ENCODE measurements at places on chromosomes 3 and 15. TPM values are rescaled to one million over a fixed set of nuclear protein-coding genes. Genes with fewer than 3 reads are reported as not detected.

- no peak for DNase-seq
Measured at GRCh38 chr3:50502584-50503423, 630 bp downstream of the CACNA2D2 start.

WDR93 gene
- total RNA-seq: not detected

ADAMTS17 gene
- 2.0 TPM for total RNA-seq

GRCh38 chr15:33392453-33392852, 81.7 kb downstream of the RYR3 start:
- no peak for DNase-seq

DNA sequence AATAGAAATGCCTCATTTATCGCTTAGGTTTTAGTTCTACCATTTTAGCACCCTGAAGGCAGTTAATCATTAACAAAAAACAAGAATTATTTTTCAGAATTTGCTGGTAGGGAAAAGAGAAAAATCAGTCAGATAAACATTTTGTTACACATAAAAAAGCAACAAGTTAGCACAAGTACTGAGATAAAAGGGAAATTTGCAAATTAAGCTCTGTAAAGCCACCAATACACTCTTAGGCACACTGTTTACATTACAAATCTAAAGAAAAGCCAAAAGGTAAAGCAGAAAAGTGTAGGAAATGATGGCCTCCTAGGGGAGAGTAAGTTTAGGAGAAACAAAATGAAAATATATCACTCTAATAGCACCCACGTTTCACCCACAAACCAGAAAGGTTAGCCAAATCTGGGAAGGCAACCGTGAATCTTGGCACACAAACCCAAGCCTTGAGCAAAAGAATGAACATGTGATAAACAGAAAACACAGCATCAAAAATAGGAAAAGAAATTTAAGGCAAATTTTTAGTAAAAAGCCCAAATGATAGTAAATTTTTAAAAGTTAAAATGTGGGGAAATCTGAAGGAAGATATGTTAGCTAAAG, 1.6 kb upstream of the SATB1 start:
- DNase-seq: no peak
